Psoas muscle (tissue), 8 donors: ENCODE measurements at places on chromosomes 5 and 9.

DNA sequence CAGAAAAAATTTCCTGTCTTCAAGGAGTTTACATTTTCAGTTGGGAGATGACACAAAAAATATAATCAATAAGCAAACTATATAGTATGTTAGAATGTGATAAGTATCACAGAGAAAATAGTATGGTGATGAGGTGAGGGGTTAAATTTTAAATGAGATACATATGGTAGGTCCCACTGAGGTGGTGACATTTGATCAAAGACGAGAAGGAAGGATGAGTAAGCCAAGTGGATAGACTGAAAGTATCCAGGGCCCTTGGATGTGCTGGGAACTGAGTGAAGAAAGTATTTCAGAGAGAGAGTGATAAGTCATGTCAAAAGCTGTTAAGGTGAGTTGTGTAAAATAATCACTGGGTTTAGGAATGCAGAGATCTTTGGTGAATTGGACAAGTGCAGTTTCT is 3.5 kb downstream of the CCDC192 start:
- DNase-seq = no peak

DNA sequence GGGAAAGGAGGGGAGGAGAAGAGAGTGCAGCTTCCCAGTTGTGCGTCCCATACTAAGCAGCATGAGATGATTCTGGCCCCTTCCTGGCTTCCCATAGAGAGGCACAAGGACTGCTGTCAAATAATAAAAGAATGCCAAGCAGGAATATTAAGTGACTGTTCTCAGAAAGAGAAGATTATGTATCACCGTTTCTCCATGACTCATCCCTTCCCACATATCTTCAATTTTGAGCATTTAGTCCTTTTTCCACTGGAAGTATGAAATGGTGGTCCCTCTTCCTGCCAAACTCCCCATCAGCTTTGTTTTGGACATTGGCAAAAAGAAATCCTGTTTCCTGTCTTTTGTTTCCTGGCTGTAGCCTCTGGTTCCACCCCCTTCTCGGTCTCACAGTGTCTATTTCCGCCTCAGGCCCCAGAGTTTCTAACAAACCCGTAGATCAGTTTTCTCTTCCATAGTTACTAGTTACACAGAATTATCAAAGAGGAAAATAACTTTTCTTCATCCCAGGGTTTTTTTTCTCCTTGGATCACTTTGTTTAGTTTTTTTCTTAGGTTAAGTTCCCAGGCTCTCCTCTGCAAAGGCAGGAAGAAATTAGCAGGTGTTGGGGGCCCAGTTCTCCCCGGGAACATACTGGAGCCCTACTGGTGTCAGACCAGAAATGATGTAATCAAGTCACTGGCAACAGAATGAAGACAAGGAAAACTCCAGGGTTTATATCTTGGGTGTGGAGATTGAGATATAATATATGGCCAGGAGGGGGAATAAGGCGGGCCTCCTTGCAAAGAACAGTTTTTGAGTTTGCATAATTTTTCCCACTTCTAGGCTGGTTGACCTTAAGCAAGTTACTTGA is 26.4 kb upstream of the ARHGAP26 start:
- no peak for DNase-seq

GRCh38 chr5:168578538-168579487 is at the start of gene PANK3:
Gene PANK3, minus strand, starts transcription at chr5:168579368. Its CDS starts 85 bp downstream, at chr5:168579283.
- DNase-seq = no peak

- peak; percentile 91 for DNase-seq
These were observed 29.5 kb downstream of the TNIP1 start for GRCh38 chr5:151051066-151051930.

- DNase-seq = no peak
These were observed 1311.5 kb upstream of the CDH6 start for GRCh38 chr5:29882036-29882435.

GRCh38 chr5:43687275-43687674 is 84.3 kb downstream of the NNT start:
- no peak for DNase-seq

- no peak for DNase-seq
These were observed 9.1 kb downstream of the PLAA start for GRCh38 chr9:26937816-26938371.

DNA sequence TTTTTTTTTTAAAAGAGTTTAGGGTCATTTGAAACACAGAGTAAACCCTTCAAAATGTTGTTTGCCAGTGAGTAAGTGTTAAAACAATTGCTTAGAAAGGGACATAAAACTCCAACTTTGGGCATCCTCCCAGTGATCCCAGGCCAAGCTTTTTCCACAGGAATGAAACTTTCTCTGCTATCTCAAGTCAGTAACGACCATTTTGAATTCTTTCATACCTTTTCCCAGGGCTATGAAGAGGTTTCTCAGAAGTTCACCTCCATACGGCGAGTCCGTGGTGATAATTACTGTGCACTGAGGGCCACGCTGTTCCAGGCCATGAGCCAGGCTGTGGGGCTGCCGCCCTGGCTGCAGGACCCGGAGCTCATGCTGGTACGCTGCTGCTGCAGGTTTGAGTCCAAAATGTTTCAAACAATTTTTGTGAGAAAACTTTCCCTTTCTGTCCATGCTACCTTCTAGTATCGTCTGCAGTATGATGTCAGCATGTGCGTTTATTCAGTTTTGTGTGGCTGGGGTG is 16.8 kb downstream of the OTULIN start:
- no peak for DNase-seq

DNA sequence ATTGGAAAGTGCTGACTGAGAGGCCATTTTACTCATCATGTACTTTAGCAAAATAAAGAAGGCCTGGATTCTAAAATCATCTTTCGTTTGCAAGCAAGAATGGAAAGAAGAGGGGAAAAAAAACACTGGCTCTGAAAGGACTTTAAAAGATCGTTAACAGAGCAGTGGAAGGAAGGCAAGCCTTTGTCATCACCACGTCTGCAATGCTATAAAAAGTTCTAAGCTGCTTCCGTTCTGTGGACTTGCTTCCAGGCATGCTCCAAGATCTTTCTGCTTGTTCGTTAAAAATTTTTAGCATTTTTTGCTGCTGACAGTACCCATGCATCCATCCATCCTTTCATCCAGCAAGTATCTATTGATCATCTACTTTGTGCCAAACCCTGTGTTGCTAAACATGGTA is 226.5 kb downstream of the GABBR2 start:
- no peak for DNase-seq

DNA sequence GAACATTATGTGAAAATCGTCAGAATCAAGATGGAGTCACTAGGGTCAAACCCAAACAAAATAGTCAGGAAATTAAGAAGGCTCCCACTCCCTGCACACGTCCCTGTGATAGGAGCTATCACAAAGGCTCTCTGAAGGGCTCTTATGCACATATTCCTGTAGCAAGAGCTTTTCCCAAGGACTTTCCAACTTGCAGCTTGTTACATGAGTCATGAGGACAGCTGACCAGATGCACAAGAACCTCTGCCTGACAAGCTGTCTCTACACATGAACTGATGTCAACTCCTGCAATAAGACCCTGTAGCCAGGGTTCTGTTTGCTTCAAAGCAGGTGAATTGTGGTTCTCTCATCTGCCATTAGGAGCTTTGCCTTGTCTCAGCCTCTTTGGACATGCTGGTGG is 122.4 kb downstream of the OLFM1 start:
- DNase-seq = no peak

DNA sequence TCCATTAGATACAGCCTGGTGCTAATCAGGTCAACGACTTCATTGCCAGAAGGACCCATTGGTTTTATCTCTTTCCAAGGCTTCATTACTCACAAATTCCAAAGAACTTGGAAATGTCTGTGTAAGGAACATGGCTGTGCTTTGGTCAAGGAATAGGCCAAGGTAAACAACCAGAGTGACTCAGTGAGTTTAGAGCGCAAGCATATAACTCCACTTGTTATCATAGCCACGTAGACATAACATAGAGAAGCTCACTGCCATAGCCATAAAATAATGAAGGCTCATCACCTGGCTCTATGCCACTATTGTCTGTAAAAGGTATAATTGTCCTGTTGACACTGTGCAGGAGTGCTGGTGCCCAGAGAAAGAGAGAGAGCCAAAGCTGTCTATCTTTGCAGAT is 139.3 kb upstream of the PLCXD3 start:
- no peak for DNase-seq

- no peak for DNase-seq
These were observed 69.4 kb downstream of the LMNB1 start for GRCh38 chr5:126846344-126846743.

DNA sequence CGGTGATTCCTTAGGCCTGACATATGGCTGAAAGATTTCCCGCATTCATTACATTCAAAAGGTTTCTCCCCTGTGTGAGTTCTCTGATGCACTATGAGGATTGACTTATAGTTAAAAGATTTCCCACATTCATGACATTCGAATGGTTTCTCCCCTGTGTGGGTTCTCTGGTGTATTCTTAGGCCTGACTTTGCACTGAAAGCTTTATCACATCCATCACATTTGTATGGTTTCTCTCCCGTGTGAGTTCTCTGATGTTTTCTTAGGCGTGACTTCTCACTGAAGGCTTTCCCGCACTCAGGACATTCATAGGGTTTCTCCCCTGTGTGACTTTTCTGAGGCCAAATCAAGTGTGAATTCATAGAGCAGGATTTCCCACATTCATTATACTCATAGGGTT is 35.8 kb downstream of the ZNF782 start:
- DNase-seq = no peak

DNA sequence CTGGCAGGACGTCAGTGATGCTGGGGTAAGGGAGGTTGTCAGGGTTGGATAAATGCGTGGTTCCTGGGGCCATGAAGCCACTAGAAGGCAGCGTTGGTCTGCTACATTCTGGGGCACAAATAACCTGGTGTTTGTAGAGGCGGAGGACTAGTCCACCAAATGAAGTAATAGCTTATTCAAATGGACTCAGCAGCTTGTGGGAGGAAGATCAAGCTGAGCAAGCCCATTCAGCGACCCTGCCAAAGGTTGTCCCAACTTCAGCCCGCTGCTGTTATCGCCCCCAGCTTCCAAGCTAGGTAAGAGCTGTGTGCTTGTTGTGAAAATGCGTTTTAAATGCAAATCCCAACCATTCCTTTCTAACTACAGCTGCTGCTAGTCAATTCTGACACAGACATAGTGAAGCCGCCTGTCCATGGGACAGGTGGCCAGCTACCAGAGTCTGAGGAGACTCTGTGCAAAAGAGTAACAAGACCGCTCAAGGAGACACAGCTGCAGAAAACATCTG is 7.6 kb upstream of the FAM240B start:
- DNase-seq = no peak

- DNase-seq = no peak
These were observed 420.4 kb upstream of the POU5F2 start for GRCh38 chr5:94161801-94162200.

DNA sequence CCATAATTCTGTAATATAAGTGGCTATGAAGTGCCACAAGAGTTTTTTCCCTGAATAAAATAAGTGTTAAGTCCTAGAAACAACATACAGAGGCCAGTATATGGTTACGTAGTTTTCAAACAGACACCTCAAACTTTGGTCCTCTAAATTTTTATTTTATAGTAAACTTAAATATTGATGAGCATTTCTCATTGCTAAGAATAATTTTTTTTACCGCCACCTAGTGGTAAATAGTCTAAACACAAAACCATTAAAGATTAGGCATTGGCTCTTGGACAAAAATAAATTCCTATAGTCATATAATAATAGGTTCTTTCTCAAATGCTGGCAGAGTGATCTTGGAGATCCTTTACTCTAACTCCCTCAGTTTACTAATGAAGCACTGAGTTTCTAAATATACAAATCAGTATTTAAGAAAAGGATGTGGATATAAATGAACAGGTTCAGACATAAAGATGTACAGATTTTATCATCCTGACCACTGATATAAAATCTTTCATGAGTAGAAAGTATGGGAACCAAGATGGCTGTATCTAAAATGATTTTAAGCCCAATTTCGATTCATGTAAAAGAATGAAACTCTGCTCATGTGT is 136.2 kb downstream of the FANCC start:
- DNase-seq = no peak

GRCh38 chr5:78649861-78650496 is 1.4 kb upstream of the LHFPL2 start:
- no peak for DNase-seq

DNA sequence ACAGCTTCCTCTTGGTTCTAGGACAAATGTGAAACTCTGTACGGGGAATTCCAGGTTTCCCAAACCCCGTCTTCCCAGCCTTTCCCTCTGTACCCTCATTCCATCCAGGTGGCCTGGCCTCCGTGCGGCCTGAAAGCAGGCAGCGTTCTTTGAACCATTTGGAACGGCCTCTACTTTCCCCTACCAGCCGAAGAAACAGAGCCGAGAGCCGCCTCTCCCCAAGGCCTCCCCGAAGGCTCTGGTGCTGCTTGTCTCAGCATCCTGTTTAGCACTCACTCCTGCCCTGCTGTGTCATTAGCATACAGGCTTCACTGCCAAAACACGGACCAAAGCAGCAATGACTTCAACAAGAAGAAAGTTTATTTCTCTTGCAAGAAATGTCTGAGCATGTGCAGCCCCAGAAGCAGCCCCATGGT is 137.7 kb downstream of the HSD17B3 start:
- no peak for DNase-seq

GRCh38 chr5:124902097-124902821 is 155.8 kb upstream of the ZNF608 start:
- no peak for DNase-seq

- no peak for DNase-seq
These were observed 260.0 kb downstream of the NR2F1-AS1 start for GRCh38 chr5:93320920-93321445.

DNA sequence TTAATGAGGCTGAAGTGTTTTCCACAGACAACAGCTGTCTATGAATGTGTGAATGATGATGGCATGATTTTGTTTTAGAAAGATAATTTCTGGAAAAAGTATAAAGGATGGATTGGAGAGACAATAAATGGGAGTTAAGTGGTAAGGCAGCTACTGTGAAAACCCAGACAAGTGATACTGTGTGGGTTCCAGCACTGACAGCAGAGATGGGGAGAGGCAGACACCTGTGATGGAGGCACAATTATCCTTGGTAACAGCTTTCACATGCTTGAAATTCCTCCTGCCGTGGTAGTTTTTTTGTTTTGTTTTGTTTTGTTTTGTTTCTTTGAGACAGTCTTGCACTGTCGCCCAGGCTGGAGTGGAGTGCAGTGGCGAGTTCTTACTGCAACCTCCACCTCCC is 189.3 kb downstream of the DEPDC1B start:
- no peak for DNase-seq

GRCh38 chr5:16673241-16674201 is 56.7 kb upstream of the RETREG1 start:
- DNase-seq = no peak

DNA sequence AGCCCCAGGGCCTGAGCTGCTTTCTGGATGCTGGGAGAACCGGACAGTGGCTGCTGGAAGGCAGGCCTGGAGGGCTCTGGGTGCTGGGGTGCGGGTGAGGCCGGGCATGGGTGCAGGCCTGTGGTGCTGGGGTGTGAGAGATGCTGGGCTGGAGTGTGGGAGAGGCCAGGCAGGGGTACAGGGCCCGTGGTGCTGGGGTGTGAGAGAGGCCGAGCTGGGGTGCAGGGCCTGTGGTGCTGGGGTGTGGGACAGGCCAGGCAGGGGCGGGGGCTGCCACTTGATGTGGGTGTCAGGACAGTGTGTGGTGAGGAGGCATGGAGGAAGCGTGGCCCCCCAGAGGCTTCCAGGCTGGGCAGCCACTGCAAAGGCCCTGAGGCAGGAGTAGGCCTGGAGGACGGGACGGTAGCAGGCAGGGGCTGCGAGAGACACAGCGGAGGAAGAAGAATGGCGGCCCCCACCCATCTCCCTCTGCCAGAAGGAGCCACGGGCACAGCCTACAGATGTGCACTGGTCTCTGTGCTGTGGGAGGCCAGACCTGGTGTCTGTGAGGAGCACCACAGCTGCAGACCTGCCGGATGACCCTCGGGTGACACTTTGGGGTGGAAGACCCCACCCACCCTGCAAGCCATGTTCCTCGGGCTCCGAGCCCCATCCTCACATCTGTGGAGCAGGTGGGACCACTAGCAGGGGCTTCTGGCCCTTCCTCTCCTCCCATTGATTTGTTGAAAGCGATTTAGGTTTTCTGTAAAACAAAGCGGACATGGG is 9.3 kb downstream of the NKD2 start:
- DNase-seq = peak; percentile 41
